ENCODE measurements at places on chromosomes 5 and 9. TPM values are rescaled to one million over a fixed set of nuclear protein-coding genes. Genes with fewer than 3 reads are reported as not detected.

GRCh38 chr9:135582541-135582940 is 21.0 kb downstream of the PAEP start:
- no peak for DNase-seq

GRCh38 chr5:62477801-62478200 is 65.2 kb downstream of the IPO11 start:
- no peak for DNase-seq

GRCh38 chr5:57277085-57277484 is 103.2 kb downstream of the GPBP1 start:
- no peak for DNase-seq

- DNase-seq, result no peak
Measured at GRCh38 chr5:57191163-57191562, 17.3 kb downstream of the GPBP1 start.

DNA sequence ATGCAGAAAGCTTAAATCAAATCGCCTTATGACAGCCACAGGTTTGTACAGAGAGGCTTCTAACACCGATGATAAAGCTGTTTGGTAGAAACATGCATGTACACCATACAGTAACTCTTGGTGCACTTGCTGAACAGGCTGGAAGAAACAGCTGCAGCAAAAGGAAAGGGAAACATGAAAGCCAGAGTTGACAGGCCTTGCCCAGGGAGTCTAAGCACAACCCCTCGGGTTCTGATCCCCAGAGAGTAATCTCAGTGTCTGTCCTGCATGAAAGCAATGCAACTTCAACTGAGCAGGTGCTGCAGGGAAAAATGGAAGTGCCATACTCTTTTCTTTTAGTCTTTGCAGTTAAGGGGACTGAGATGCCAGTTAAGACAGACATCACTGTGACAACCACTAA is 419.9 kb downstream of the BNC2 start:
- DNase-seq, result no peak

DNA sequence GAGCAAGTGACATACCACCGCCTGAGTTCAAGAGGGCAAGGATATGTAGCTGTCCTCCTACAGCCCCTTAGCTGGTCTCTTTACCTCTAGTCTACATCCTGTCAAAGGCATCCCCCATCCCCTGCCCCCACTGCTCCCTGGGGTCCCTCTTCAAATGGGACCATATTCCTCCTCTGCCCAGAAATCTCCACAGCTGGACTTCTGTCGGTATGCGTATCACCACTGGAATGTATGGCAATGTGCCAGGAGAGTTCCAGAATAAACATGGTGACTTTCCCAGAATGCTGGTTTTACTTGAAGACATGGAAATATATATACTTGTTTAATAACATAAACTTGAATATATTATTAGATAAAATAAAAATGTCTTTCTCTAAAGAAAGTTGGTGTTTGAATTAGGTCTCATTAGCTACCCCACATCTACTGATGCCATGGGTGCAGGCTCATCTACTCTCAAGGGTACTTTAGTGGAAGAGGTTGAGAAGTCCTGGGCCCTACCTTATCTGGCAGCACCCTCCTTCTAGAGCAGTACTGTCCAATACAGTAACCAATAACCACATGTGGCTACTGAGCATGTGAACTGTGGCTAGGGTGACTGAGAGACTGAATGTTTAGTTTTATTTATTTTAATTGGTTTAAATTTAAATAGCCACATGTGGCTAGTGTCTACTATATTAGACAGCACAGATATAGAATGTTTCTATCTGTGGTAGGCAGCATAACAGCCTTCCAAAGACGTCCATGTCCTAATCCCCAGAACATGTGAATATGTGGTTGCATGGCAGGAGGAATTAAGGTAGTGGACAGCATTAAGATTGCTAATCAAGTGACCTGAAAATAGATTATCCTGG is 181.7 kb upstream of the SLC30A5 start:
- no peak for DNase-seq

- no peak for DNase-seq
Measured at GRCh38 chr5:10702911-10703491, 58.0 kb downstream of the DAP start.

- no peak for DNase-seq
Measured at GRCh38 chr5:93219641-93220145, 361.3 kb downstream of the NR2F1-AS1 start.

DNA sequence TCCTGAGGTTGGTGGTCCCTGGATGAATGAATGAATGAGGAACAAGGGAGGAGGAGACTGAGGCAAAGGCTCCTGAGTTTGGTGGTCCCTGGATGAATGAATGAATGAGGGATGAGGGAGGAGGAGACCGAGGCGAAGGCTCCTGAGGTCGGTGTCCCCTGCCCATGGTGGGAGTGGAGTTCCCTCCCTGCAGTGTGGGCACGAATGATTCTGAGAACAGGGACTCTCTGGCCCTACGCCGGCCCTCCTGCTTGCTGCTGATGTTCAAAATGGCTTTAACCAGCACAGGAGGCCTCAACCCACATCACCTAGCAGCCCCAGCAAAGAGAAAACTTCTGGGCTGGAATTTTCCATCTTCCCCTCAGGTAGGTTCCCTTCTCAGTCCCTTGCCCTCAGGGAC is 377.8 kb downstream of the IRX2 start:
- no peak for DNase-seq

GRCh38 chr5:14672082-14672481 is 7.6 kb downstream of the OTULIN start:
- no peak for DNase-seq

- DNase-seq, result peak; percentile 51
Measured at GRCh38 chr5:179668391-179668790, 12.4 kb downstream of the CBY3 start.

GRCh38 chr9:135641745-135642144 is 2.4 kb upstream of the GLT6D1 start:
- no peak for DNase-seq

- no peak for DNase-seq
Measured at GRCh38 chr5:115322729-115323128, 26.3 kb upstream of the CCDC112 start.

- no peak for DNase-seq
Measured at GRCh38 chr9:136177224-136177623, 27.7 kb downstream of the LHX3 start.

DNA sequence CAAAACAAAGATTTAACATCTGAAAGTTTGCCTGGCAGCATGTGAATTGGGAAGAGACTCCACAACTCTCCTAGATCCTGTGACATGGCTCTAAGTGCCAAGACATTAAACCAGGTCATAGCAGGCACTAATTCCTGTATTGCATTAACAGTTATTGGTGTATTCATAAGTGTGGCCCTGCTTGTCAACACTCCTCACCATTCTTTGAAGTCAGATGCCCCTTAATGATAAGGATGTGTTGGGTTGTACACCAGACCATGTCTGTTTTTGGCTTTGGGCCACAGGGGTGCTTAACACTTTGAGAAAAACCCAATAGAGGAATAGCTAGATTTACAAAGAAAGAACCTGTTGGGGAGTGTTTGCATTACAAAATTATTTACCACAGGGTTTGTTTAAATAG is 43.4 kb upstream of the PDE8B start:
- no peak for DNase-seq

- no peak for DNase-seq
Measured at GRCh38 chr5:37812365-37812764, 27.5 kb downstream of the GDNF start.

DNA sequence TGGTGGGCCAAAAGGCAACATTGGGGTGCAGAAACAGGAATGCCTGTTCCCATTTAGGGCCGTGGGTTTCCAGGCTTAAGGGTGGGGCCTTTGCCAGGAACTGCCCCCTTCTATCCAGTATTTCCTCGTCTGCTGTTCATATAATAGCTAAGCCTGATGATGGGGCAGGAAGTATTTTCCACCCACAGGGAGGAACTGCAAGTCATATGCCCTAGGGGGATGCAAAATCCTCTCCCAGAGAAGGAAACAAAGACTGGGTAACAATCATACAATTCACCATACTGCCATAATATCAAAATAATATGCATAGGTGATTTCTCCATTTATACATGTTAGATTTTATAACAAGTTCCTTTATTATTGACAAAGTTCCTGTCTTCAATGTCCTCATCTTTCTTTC is 20.5 kb upstream of the RPS23 start:
- DNase-seq, result no peak

GRCh38 chr9:98039607-98040017 is 16.9 kb upstream of the NANS start:
- DNase-seq, result no peak

DNA sequence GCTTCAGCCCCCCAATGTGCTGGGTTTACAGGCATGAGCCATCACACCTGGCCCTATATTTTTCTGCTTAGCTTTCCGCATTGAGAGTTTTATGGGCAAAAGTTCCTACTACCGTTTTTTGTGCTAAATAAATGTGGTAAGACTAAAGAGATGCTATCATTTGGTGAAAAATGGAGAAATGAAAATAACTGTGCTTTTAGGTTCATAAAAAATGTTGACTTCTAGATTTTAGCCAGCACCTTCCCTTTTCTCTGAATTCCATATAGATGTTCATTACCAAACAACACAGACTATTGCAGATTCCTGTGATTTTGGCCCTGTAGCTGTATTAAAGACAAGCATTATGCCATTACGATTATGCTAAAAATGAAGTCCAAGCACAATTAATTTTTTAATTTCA is 72.0 kb upstream of the CTSL start:
- DNase-seq, result no peak

DNA sequence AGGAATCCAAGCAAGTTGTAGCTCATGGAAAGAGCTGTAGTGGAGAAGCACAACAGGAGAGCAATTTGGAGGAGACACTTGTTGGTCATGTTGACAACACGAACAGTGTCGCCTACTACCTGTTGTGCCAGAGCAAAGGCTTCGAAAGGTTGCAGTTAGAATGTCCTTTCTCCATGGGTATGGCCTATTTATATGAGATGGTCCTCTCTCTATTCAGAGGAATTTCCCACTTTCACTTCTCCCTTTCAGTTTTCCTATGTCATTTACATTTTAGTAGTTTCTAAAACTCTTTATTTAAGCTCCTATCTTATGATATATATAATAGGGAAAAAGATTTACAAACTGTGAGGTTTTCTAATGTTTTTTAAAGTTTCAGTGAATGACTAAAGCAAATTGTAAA is at the start of gene IFNB1:
Gene IFNB1 (minus strand): TSS at position 162 of the 400 bp plus-strand sequence. CDS start 73 bp downstream, at position 89.
- no peak for DNase-seq

- DNase-seq, result no peak
Measured at GRCh38 chr5:55104946-55105701, 2.7 kb downstream of the GZMA start.

- DNase-seq, result no peak
Measured at GRCh38 chr9:22158927-22159346, 149.8 kb upstream of the CDKN2B start.

DNA sequence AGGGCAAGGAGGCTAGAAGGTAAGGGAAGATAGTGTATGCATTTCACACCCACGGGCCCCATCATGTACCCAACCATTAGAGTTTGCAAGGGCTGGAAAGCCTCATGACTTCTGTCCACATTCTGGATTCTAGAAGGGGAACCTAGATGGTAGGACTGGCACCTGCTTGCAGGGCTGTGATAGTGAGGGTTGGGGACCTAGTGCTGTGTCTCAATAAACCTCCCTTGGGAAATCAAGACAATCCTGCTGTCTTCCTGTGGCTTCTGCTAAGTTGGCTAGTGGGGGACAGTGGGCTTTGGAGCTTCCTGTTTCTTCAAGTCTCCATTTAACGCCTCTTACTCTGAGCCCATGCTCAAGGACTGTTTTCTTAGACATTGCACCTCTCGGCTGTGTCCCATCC is 43.6 kb upstream of the SYNPO start:
- no peak for DNase-seq

- no peak for DNase-seq
Measured at GRCh38 chr5:143134269-143134668, 269.2 kb downstream of the NR3C1 start.

GRCh38 chr5:14238272-14238671 is 95.1 kb downstream of the TRIO start:
- no peak for DNase-seq

- DNase-seq, result no peak
Measured at GRCh38 chr9:133735931-133736330, 2.2 kb downstream of the SARDH start.

GRCh38 chr5:149855366-149855765 is 89.2 kb downstream of the PDE6A start:
- no peak for DNase-seq

DNA sequence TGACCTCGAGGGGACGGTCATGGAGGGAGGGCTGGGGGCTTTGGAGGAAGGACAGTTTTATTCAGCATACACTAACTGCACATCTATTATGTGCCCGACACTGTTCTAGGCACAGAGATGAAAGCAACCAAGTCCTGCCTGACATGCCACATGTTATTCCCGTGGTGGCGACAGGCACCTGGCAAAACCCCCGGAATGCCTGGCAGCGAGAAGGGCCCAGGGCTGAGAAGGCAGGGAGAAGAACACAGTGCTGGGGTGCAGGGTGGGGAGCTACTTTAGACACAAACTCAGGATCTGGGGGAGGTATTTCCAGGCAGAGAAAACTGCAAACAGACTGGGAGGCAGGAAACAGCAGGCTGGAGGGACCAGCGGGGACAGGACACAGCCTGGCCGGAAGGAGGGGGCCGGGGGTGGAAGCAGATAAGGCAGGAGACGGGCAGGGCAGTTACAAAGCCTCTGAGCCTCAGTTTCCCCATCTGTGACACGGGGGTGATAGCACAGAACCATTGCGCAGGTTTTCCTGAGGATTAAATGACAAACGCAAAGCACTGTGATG is 77.7 kb downstream of the STK10 start:
- no peak for DNase-seq

GRCh38 chr5:122639864-122640263 is 135.0 kb upstream of the SNX2 start:
- no peak for DNase-seq

DNA sequence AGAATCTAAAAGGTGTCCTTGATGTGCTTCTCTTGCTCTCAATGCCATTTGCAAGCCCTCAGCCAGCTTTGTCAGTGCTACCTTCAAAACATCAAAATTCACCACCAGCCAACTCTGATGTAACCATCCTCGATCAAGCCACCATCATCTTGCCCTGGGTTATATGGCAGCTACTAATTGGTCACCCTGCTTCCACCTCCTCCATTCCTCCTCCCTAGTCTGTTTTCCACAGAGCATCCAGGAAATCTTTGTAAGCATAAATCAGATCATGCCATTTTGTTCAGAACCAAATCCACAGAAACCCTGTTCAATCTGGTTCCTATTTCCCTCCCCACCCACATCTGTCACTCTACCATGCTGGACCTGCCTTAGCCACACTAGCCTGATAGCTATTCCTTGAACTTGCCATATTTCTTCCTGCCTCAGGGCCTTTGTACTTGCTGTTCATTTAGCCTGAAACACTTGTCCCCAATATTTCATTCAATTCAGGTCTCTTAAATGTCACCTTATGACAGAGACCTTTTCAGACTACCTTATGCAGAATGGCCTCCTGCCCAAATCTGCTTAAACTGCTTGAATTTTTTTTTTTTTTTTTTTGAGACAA is 1.9 kb upstream of the B4GALT1 start:
- no peak for DNase-seq

The TENT4A gene
- 46.6 TPM for total RNA-seq

The SH3TC2 gene
- 0.57 TPM for total RNA-seq

The ERMP1 gene
- 23.2 TPM for total RNA-seq

The TIMD4 gene
- not detected for total RNA-seq

The FBXO38 gene
- total RNA-seq, result 52.2 TPM

The PKD2L2 gene
- not detected for total RNA-seq

The TARS1 gene
- total RNA-seq, result 29.7 TPM

The RAD23B gene
- 45.7 TPM for total RNA-seq

The DAB2 gene
- total RNA-seq, result 62.7 TPM

The DCTN3 gene
- 37.4 TPM for total RNA-seq

The ZNF354B gene
- total RNA-seq, result 38.0 TPM

The SOX30 gene
- 0.66 TPM for total RNA-seq

The EIF4E1B gene
- not detected for total RNA-seq

The GSN gene
- 431 TPM for total RNA-seq

The RPL37 gene
- total RNA-seq, result 164 TPM

The DOLK gene
- 4.1 TPM for total RNA-seq

The BAG1 gene
- total RNA-seq, result 51.8 TPM

The ORM2 gene
- total RNA-seq, result not detected

The LRRC70 gene
- 1.9 TPM for total RNA-seq

The HEMGN gene
- not detected for total RNA-seq
